ENCODE measurements at places on chromosomes 4 and X. TPM values are rescaled to one million over a fixed set of nuclear protein-coding genes. Genes with fewer than 3 reads are reported as not detected.

DNA sequence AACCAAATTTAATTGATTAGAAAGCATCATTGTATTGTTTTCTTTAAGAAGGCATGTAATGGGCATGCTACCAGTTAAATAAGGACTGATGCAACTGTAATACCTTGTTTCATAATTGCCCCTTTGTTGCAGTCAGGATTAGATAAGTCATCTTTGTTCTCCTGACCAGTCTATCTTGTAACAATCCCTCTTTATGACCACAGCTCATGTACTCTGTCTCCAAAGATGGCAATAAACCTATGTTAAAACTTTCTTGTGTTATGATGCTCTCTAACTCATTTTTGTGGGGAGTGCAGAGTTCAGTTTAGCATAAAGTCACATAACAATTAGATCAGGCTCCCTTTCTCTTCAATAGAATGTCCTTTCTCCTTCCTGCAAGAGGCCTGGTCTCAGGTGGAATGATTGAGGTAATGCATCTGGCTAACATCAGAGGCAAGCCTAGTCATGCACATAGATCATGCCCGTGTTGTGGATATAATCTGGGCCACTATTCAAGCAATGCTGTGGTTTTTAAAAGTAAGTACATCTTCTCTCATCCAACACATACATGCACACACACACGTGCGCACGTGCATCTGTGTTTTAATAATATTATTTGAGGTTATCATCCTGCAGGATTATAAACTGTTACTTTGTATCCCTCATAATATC is 45.6 kb downstream of the TMEM154 start:
- H3K36me3 ChIP-seq: no peaks in the 10 kb centered on the region
- DNase-seq: no peak
- H3K27ac ChIP-seq: no peak overlapping the region
- no peaks in the 10 kb centered on the region for H3K4me1 ChIP-seq
- no peak overlapping the region for H3K4me3 ChIP-seq

GRCh38 chrX:115582616-115583495 is 21.9 kb downstream of the PLS3 start:
- H3K4me1 ChIP-seq: no peaks in the 10 kb centered on the region
- H3K36me3 ChIP-seq: peaks cover 2% of the 10 kb centered on the region
- H3K27me3 ChIP-seq: peaks cover 3% of the 10 kb centered on the region
- DNase-seq: no peak
- peak overlapping the region; percentile 55 for H3K27ac ChIP-seq
- no peak overlapping the region for H3K4me3 ChIP-seq

- peaks cover 2% of the 10 kb centered on the region for H3K27me3 ChIP-seq
- no peak overlapping the region for H3K4me3 ChIP-seq
- H3K4me1 ChIP-seq: peaks cover 11% of the 10 kb centered on the region
Observed at GRCh38 chr4:185793716-185794115, 18.3 kb downstream of the SORBS2 start.

DNA sequence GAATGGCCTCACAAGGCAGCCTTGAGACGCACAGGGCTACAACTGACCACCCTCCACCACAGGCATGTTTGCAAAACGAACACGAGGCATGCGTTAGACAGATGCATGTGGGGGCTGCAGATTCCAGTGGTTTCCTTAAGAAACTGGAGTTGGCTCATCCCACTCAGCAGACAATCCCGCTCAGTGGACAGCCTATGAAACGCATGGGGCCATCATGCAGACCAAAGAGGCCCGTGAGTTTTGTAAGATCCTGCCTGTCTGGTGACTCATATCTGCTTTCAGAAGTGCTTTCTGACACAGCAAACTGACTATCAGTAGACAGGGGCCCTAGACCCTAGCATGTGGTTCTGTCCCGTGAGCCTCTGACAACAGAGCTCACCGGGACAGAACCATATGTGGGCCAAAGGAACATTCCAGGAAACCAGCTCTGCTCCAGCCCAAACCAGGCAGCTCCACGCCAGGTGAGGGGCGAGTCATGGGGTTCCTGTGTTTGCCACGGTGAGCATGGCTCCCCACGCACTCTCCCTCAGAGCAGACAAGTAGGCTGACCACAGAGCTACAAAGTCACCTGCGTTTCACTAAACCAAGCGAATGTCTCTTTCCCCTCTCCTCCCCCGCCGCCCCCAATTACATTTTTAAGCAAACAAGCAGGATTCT is 74.4 kb downstream of the MTMR1 start:
- no peak overlapping the region for H3K4me3 ChIP-seq
- DNase-seq: peak; percentile 92
- no peaks in the 10 kb centered on the region for H3K27me3 ChIP-seq
- peak overlapping the region; percentile 47 for H3K27ac ChIP-seq
- H3K36me3 ChIP-seq: no peaks in the 10 kb centered on the region

Gene CACNA1F
- total RNA-seq: not detected

All from IMR-90 (cell line).